ENCODE measurements at places on chromosomes 1 and 21. TPM values are rescaled to one million over a fixed set of nuclear protein-coding genes. Genes with fewer than 3 reads are reported as not detected.

Gene NENF
- total RNA-seq = 28.1 TPM

Gene CDC42SE1
- total RNA-seq = 76.3 TPM

Gene PDZK1IP1
- not detected for total RNA-seq

Gene DPT
- total RNA-seq = 0.11 TPM

Gene RNF223
- total RNA-seq = not detected

Gene SAMD13
- 2.3 TPM for total RNA-seq

GRCh38 chr21:29888437-29888836 is 51.4 kb downstream of the GRIK1 start:
- no peaks in the 10 kb centered on the region for H3K36me3 ChIP-seq
- no peaks in the 10 kb centered on the region for H3K27me3 ChIP-seq
- H3K27ac ChIP-seq = no peak overlapping the region
- no peaks in the 10 kb centered on the region for H3K4me1 ChIP-seq

- no peak overlapping the region for H3K4me3 ChIP-seq
- peaks cover 5% of the 10 kb centered on the region for H3K36me3 ChIP-seq
- DNase-seq = no peak
Measured at GRCh38 chr21:18273400-18273799, 28.8 kb downstream of the CHODL start.

GRCh38 chr1:235952950-235953615 is 86.4 kb upstream of the LYST start:
- no peak for DNase-seq
- H3K4me3 ChIP-seq = no peak overlapping the region
- no peaks in the 10 kb centered on the region for H3K36me3 ChIP-seq

- H3K4me1 ChIP-seq = peaks cover 8% of the 10 kb centered on the region
- H3K4me3 ChIP-seq = no peak overlapping the region
- no peaks in the 10 kb centered on the region for H3K36me3 ChIP-seq
- no peak overlapping the region for H3K27ac ChIP-seq
Measured at GRCh38 chr1:215273838-215274516, 191.4 kb downstream of the KCNK2 start.

- no peak overlapping the region for H3K4me3 ChIP-seq
- no peaks in the 10 kb centered on the region for H3K27me3 ChIP-seq
- no peak for DNase-seq
- H3K27ac ChIP-seq = no peak overlapping the region
Measured at GRCh38 chr1:171590022-171590421, 32.0 kb upstream of the MYOCOS start.

DNA sequence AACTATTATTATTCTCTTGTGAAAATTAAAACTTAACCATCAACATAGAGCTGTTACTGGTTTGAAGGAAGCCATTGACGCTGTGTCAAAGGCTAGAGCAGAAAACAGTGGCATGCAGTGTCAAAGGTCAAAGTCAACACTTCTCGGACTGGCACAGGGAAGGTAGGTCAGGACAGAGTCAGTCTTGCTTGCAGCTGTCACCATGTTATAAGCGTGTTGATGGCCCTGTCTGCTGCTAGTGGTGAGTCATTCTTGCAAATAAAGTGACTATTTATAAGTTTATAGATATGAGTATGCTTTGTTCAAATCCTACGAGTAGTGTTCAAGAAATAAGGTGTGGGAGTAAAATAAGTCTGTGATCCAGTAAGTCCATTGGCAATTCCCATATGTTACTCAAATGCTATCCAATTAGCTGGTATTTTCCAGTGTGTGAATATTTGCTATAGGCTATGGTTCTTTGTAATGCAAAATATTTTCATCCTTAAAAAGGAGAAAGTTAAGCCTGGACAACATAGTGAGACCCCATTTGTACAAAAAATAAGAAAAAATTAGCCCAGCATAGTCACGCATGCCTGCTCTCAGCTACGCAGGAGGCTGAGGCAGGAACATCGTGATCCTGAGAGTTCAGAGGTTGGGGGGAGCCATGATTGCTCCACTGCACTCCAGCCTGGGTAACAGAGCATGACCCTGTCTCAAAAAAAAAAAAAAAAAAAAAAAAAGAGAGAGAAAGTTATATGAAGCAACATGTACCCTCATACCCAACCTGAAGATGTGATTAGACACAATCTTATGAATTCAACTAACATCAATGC is 26.3 kb upstream of the TINAGL1 start:
- no peak overlapping the region for H3K27ac ChIP-seq
- no peak for DNase-seq
- H3K4me3 ChIP-seq = peak overlapping the region; percentile 81
- H3K36me3 ChIP-seq = no peaks in the 10 kb centered on the region
- peaks cover 14% of the 10 kb centered on the region for H3K4me1 ChIP-seq

GRCh38 chr1:234656944-234657654 is 47.1 kb upstream of the IRF2BP2 start:
- H3K27me3 ChIP-seq = no peaks in the 10 kb centered on the region
- no peak overlapping the region for H3K27ac ChIP-seq
- H3K4me1 ChIP-seq = peaks cover 35% of the 10 kb centered on the region
- no peak for DNase-seq
- no peaks in the 10 kb centered on the region for H3K36me3 ChIP-seq

DNA sequence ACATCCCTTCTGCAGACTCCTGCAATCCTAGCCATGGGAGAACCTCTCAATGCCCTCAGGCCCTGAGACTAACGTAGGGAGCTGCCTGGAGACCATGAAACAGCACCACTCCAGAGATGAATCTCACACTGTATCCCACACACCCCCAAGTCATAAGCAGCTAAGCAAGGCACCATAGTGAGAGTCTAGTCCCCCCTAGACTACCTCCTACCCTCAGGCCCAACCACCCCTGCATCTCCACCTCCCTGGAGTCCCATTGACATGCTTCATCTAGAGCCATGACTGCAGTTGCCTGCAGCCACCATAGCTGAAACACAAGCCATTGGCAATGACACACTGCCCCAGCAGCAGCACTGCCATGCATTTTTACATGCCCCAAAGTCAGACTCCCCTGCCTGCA is 17.4 kb downstream of the SPRR2G start:
- H3K36me3 ChIP-seq = peaks cover 13% of the 10 kb centered on the region
- DNase-seq = no peak
- peaks cover 41% of the 10 kb centered on the region for H3K4me1 ChIP-seq
- H3K4me3 ChIP-seq = no peak overlapping the region

DNA sequence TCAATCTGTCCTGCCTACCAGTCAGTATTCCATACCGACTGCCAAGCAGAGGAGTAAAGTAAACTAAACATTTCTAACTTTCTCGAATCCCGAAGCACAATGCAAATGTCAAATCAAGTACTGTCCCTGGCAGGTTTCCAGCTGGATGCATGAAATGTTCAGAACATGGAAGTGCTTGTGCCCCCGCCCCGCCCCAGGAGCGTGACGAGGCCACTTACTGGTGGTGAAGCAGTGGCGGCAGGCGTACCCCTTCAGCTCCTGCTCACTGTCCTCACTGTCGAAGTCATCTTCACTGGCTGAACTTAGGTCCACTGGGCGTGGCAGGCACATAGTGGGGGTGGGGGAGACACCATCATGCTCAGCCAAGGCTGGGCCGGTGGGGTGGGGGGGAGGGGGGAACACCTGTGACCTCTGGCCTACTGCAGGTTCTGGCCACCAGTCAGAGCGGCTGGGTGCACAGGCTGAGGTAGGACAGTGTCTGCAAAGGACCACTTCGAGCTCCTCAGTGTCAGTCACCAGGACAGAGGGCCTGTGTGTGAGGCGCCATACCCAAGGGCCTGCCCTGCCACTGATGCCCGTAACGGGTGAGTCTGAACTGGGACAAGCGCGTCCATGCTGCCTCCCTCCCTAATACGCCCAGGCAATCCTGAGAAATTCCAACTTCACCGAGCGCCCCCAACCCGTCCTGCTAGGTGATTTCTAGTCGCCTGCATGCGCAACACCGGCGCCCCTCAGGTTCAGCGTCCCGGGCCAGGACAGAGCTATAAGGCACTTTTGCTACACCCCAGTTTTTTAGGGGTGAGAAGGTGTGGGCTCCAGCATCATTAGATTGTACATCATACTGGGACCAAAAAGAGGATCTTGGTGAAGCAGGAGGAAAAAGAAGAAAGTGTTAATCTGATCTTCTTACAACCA is 46.9 kb downstream of the SLC45A1 start:
- no peak overlapping the region for H3K4me3 ChIP-seq
- no peaks in the 10 kb centered on the region for H3K27me3 ChIP-seq
- no peak for DNase-seq
- peaks cover 29% of the 10 kb centered on the region for H3K4me1 ChIP-seq
- peak overlapping the region; percentile 17 for H3K27ac ChIP-seq
- peaks cover 42% of the 10 kb centered on the region for H3K36me3 ChIP-seq

DNA sequence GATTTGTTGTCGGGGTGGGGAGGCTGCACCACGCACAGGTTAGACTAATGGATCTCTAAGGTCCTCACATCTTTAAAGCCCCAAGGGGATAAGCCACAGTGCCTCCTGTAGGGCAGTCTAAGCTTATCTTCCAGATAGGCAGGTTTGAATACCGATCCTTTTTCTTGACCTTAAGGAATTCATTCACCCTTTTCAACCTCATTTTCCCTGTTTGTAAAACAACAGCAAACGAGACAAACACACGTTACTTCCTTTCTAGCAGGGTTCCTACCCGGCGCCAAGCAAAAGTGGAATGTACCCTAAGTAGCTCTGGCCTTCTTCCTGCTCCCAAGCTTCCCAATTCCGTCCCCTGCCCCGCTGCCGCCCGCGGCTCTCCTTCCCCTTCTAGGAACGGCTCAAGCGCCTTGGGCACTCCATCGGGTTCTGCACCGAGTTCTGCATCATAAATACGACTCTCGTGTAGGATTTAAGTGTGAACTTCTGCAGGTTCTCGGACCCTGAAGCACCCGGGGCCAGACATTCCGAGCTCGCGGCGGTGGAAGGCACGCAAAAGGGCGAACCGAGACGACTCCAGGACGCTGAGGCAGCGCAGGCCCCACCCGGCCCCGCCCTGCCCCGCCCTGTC is 548 bp upstream of the CDC20 start:
- H3K27ac ChIP-seq = peak overlapping the region; percentile 99
- DNase-seq = peak; percentile 39
- H3K4me3 ChIP-seq = peak overlapping the region; percentile 93
- no peaks in the 10 kb centered on the region for H3K27me3 ChIP-seq
- H3K36me3 ChIP-seq = peaks cover 51% of the 10 kb centered on the region
- peaks cover 29% of the 10 kb centered on the region for H3K4me1 ChIP-seq
